ENCODE measurements at places on chromosomes 13 and 19.

GRCh38 chr13:49292742-49293486 is 45.2 kb downstream of the CDADC1 start:
- DNase-seq, result no peak

- no peak for DNase-seq
Observed at GRCh38 chr19:10206226-10206885, 11.6 kb upstream of the DNMT1 start.

DNA sequence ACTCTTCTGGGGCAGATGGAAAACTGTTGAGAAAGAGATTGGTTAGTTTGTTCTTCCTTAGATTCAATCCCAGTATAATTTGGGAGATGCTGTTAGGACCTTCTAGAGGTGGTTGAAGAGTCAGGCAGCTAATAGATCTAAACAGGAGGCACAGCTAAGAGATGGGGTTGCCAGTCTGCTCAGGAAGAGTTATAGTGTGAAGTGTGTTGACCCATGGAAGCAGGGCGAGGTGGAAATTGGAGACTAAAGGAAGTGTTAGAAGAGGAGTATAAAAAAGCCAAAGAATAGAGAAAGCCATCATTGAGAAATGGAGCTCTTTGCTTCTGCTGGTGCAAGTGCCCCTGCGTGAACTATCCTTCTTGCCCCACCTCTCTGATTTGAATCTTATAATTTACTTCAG is 3.8 kb upstream of the OXGR1 start:
- DNase-seq, result no peak

DNA sequence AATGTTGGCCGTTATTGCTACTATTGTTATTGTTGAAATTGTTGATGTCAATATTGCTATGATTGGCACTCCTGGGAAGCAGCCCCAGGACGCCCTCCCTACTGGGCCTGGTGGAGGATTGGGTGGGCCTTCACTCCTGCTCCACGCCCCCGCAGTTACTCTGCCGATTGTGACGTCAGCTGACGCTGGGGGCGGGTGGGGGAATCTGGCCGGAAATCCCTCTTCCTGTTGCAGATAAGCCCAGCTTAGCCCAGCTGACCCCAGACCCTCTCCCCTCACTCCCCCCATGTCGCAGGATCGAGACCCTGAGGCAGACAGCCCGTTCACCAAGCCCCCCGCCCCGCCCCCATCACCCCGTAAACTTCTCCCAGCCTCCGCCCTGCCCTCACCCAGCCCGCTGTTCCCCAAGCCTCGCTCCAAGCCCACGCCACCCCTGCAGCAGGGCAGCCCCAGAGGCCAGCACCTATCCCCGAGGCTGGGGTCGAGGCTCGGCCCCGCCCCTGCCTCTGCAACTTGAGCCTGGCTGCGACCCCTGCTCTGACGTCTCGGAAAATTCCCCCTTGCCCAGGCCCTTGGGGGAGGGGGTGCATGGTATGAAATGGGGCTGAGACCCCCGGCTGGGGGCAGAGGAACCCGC is at the start of gene ETV2:
TSS of gene ETV2 (plus strand) at position 231 of the 637 bp plus-strand sequence. CDS start 716 bp downstream, outside the sequence.
- no peak for DNase-seq

DNA sequence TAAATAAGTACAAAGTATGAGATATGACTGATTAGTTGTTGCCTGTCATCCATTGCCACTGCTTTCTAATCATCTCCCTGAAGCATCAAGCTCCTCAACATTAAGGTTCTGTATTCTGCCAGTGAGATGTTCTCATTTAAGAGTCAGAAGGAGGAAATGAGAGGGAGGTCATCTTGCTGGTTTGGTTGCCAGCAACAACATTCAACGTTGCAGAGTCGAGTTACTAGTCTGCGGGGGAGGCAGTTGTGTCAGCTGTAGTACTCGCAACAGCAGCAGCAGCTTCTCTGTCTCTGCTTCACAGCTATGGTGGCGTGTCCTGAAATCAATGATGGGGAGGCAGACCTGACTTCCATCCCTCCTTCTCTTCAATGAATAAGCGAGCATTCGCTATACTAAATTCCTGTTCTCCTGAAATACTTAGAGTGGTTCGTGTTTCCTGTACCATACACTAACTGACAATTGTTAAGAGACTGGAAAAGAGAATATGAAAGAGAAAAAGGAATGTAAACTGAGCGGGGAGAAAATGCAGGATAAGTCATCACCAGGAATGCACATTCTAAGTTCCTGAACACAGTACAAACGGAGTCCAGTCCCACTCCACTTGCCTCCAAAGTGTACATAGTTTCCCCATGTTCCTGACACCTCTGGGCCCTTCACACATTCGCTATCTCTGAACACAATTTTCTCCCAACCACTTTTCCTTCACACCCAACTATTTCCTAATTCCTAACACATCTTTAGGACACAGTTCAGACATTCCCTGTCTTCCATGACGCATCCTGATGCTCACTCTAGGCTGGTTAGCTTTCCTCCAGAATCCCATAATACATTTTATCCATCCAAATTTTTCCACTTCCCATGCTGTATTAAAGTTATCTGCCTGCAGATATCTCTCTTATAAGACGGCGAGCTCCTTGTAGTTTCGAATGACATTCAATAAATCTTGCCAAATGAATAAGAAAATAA is 263.0 kb downstream of the KLF12 start:
- no peak for DNase-seq

DNA sequence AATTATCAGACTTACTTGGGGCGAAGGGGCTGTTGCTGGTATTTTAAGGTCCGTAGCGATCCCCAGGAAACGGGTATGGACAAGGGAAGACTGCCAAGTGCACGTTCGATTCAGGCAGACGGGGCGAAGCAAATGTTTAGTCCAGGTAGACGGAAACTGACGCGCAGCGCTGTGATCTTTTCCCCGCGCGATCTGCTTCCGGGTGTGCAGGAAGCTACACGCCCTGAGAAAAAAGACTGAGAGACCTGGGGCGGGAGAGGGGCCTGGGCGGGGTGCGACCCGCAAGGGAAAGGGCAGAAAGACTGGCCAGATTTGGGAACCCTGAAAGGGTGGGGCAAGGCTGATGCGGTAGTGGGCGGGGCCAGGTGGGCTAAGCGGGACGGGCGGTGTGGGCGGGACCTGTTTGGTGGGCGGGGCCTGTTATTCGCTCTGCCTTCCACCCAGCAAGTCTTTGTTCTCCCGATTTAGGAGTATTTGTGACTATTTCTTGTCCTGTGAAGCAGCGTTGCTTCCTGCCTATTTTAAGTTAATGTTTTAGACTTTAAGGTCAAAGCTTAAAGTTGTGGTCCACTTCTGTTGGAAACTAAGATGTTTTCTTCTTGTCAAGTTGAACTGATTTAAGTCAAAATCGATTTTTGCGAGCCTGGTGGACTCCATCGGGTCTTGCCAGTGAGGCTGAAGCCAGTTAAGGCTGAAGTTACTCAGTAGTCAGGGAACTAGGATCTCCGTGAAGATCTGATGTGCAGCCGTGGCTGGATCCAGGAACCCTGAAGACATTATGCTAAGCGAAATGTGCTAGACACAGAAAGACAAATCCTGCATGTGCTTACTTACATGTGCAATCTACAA is at the start of gene ZNF836:
TSS of gene ZNF836 (minus strand) at position 301 of the 849 bp plus-strand sequence. CDS start 3,549 bp downstream, outside the sequence.
- DNase-seq, result peak; percentile 10

GRCh38 chr13:52109116-52109670 is 19.7 kb downstream of the NEK5 start:
- DNase-seq, result no peak

- DNase-seq, result no peak
Observed at GRCh38 chr19:30082168-30082567, 140.1 kb downstream of the URI1 start.

- no peak for DNase-seq
Observed at GRCh38 chr19:46390121-46390858, 23.1 kb downstream of the CCDC8 start.

DNA sequence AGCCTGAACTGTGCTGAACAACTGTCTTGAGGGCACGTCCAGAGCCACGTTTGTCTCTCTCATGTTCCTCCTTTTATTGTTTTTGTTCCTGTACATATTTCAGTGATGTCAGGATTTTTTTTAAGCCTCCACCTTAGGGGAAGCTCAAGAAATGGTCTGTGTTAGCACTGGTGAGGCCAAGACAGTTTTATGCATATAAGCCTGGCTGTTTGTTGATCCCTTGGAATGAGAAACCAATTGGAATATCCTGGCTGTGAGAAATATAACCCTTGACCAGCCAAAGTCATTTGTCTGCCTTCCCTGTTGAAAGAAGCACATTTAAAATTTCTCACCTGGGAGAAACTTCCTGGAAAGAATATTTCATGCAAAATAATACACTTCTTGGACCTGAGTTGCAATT is 115.8 kb downstream of the DNAJC15 start:
- no peak for DNase-seq

- no peak for DNase-seq
Observed at GRCh38 chr19:38294090-38294489, 10.0 kb upstream of the C19orf33 start.

- no peak for DNase-seq
Observed at GRCh38 chr13:33205224-33205623, 80.3 kb downstream of the STARD13 start.

GRCh38 chr13:110665491-110666254 is 40.2 kb downstream of the CARS2 start:
- DNase-seq, result no peak

DNA sequence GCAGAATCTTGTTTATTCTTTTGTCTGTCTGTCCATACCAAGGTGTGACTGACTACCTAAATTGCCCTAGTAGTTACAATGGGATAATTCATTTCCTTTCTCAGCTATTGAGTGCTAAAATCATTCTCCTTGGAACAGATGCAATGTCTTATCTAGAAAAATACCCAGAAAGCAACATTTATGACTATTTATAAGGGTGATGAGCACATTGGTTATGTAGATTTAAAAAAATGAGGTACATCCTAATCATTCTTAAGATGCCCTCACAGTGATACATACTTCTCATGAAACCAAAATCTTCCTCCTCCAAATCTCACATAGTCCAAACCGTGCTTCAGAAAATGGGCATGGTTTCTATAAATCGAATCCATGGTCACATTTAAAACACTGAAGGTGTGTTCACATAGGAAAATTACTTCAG is 11.6 kb upstream of the UBE2L5 start:
- no peak for DNase-seq

GRCh38 chr13:24042710-24043440 is 117.6 kb upstream of the SPATA13 start:
- DNase-seq, result no peak

- no peak for DNase-seq
Observed at GRCh38 chr19:10920781-10921180, 7.7 kb downstream of the YIPF2 start.

DNA sequence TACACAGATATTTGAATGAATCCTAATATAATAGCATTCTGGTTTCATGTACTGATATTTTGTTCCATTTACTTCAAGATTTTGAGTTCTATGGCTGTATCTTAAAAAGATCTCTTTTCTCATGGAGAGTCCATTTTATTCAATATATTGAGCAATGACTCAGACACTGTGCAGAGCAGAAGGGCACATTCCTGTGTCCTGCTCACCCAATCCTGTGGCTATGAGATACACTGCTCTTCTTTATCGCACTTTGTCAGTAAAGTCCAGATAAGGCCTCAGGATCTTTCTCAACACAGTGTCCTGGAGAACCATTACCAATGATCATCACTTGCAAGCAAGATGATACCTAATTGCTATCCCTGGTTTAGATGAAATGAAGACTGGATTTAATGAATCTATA is 155.0 kb downstream of the CYSLTR2 start:
- no peak for DNase-seq

- DNase-seq, result no peak
Observed at GRCh38 chr13:23724196-23724970, 154.2 kb downstream of the TNFRSF19 start.

- DNase-seq, result no peak
Observed at GRCh38 chr13:85091631-85092234, 707.5 kb downstream of the SLITRK6 start.

DNA sequence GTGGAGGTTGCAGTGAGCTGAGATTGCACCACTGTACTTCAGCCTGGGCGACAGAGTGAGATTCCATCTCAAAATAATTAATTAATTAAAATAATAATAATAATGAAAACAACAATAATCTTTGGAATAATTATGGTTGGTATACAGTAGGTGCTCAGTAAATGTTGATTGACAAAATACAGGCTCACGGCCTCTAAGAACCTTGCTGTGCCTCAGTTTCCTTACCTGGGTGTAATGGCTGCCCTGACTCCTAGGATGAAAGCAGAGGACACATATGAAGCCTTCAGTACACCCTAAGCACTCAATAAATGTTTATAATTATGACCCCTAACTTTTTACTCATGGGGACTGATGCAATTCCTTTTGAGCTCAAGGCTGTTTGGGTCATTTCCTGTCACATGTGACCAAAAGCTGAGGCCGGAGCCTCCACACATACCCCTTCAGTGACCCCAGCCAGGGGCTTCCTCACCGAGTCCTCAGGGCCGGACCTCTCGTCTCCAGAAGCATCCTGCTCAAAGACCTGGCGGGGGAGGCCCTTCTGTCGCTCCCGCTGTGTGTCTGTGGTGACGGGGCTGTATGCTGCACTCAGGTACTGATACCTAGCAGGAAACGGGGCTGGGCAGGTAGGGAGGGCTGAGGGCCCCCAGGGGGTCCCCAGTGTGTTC is 10.5 kb downstream of the DOCK6 start:
- no peak for DNase-seq

DNA sequence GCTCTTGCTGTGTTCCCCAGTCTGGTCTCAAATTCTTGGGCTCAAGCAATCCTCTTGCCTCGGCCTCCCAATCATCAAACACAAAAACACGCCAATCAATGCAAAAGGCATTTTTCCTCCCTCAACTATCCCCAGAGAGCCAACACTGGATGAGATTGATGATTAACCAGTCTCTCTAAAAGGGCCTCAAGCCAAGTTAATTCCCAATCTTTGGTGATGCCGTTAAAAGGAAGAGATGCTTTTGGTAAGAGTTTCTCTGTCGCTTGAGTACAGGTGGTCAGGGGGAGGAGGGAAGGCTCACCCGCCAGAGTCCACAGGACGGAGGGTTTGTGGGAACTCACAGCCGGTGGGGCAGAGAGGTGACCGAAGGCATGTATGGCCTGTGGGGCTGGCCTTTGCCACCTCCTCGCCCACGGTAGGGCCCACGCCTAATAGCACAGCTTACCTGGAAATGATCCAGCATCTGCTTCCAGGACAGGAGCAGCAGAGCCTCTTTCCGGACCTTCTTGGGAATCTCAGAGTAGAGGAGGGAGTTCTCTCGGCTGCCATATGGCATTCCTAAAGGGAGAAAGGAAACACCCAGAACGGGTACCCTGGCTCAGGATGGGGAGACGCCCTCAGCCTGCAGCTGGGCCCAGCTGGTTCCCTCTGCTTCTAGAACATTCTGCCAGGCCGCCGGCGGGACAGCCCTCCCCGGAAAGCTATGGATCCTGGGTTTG is 18.1 kb downstream of the DPP9 start:
- no peak for DNase-seq

DNA sequence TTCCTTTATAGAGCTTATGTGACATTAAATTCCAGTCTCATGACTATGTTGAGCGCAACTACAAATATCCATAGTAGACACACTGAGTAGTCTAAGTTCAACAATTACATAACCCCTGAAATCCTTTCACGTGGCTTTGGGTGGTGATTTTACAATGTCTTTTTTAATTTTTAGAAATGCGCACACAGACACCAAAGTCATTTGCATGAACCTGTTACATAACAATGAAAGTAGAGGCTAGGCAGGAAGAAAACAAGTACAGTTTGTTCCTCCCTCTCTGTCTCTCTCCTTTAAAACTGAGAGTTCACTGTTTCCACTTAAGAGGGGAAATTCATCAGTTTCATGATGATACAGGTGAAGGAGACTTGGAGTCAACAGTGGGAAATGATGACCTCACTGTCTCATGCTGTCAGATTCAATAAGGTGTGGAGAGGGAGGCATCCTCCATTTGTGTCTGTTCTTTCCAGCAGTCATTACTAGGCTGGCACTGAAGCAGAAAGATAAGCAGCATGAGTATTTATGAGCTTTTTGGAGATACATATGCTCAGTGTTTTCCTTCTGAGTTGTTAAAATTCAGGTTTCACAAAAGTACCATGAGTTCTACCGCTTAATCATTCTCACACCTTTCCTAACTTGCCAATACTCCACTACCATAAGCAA is 201.8 kb downstream of the LHFPL6 start:
- no peak for DNase-seq

All from fibroblast of skin of left biceps (primary cell).